ENCODE measurements at places on chromosomes 12 and 14.

DNA sequence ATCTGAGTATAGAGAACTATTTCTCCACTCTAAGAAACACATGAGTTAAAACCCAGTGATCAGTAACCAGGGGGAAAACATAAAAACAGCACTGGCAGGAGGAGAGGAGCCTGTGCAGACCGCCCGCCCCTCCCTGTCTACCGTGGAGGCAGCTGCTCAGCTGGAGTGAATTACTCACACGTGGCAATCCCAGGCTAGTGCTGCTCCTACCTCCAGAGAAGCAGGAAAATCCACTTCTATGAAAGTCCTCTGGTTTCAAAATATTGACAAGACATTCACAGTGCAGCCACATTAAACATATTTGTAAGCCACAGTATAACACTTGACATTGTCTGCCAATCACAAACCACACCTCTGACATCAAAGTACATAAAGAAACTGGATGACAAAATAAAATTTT lies 16.7 kb downstream of the TMEM132D start:
- DNase-seq, result no peak

- no peak for DNase-seq
Observed at GRCh38 chr12:1830981-1831963, 10.9 kb downstream of the LRTM2 start.

DNA sequence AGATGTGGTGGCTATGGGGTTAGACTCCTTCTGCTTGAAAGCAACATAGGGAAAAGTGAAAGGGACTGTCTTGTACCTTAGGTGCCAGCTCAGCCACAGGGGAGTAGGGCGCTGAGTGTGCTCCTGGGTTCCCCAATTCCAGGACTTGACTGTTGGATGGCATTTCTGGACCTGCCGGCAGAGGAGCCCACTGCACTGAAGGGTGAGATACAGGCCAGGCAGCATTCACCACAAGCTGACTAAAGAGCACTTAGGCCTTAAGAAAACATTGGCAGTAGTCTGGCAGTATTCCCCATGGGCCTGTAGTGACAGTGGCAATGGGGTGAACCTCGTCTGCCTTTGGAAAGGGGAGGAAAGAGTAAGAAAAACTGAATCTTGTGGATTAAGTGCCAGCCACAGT lies 67.1 kb upstream of the TMTC2 start:
- DNase-seq, result no peak

GRCh38 chr12:89101440-89101839 lies 250.9 kb downstream of the DUSP6 start:
- no peak for DNase-seq

DNA sequence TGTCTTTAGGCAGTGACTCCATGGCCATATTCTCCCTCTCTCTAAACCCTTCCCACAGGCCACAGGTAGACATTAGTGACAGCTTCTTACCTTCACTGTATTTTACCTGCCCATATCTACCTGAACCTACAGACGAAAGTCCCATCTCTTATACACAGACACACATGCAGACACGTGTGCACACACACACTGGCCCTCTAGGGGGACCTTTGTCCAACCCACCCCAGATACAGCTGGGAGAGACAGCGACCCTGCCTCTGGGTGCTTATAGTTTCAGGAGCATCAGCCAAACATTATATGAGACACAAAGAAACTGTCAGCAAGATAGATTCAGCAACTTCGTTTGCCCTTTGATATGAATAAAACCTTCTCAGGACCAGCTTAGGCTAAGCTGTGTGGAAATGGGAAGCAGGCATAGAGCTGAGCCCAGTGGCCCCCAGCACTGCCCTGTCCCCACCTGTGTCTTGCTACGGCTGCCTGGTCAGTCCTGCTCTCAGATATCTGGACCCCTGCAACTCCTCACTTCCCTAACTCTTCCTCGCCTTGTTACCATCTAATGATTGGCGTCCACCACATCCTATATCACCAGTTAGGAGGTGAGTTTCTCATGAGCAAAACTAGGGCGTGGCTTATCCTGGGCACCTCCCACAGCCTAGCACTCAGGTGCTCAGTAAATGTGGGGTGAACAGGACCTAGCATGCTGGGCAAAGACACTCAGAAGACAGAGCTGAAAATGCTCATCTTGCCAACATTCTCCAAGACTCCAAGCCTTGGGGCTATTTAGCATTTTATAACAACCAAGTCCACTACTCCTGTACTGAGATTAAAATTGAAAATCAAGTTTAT lies 12.0 kb upstream of the CD9 start:
- no peak for DNase-seq

DNA sequence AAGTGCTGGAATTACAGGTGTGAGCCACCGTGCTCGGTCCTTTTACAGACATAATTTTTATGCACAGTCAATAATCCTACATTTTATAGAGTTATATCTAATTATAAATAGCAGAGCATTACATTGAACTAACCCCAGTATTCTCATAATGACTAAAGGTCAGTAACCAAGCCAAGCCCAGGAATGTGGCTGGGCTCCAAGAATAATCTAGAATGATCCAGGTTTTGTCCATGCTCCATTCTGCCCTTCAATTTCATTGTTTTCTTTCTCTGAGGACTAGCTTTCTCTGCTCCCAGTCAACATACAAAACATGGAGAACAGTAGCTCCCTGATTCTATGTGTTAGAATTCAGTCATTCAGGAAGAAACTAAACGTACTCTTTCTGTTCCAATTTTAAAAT lies 92.1 kb upstream of the KRR1 start:
- DNase-seq, result no peak

All from fibroblast of the conjunctiva (primary cell).